ENCODE measurements at places on chromosomes 7 and 10. TPM values are rescaled to one million over a fixed set of nuclear protein-coding genes. Genes with fewer than 3 reads are reported as not detected.

GRCh38 chr10:4069491-4069890 lies 284.5 kb upstream of the KLF6 start:
- no peaks in the 10 kb centered on the region for H3K27me3 ChIP-seq
- no peak overlapping the region for H3K27ac ChIP-seq
- H3K36me3 ChIP-seq, result peaks cover 1% of the 10 kb centered on the region
- peaks cover 7% of the 10 kb centered on the region for H3K4me1 ChIP-seq

DNA sequence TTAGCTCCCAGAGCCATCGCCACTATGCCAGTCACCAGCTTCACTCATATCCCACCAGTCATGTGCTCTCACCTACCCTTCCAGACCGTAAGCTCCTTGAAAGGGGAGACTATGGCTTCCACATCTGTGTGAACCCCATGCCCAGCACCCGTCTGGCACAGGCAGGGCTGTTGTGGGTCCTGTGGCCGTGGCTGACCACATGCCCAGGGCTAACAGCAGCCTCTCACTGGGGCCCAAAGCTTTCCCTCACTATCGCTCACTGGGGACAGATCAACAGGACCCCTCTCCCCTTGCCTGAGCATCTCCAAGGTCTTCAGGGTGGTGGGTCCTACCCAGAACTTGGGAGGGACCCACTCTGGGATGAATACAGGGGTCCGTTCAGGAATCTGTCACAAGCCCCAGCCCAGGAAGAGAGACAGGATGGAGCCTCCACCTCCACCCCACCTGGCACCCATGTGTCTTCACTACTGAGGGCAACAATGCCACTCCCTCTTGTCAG lies 303.9 kb downstream of the GRID1 start:
- DNase-seq, result no peak
- no peaks in the 10 kb centered on the region for H3K4me1 ChIP-seq
- no peaks in the 10 kb centered on the region for H3K36me3 ChIP-seq
- no peak overlapping the region for H3K27ac ChIP-seq
- no peak overlapping the region for H3K4me3 ChIP-seq
- H3K27me3 ChIP-seq, result peaks cover 3% of the 10 kb centered on the region

- no peaks in the 10 kb centered on the region for H3K4me1 ChIP-seq
- no peak overlapping the region for H3K4me3 ChIP-seq
- H3K27me3 ChIP-seq, result no peaks in the 10 kb centered on the region
- no peak overlapping the region for H3K27ac ChIP-seq
- no peak for DNase-seq
Observed at GRCh38 chr7:20534543-20534942, 80.9 kb upstream of the ABCB5 start.

GRCh38 chr7:130912082-130912861 lies 178.3 kb upstream of the KLF14 start:
- peaks cover 89% of the 10 kb centered on the region for H3K4me1 ChIP-seq
- peak overlapping the region; percentile 77 for H3K4me3 ChIP-seq
- H3K36me3 ChIP-seq, result peaks cover 62% of the 10 kb centered on the region
- H3K27ac ChIP-seq, result peak overlapping the region; percentile 92

- H3K36me3 ChIP-seq, result no peaks in the 10 kb centered on the region
- no peaks in the 10 kb centered on the region for H3K4me1 ChIP-seq
- H3K4me3 ChIP-seq, result no peak overlapping the region
- H3K27me3 ChIP-seq, result no peaks in the 10 kb centered on the region
- no peak for DNase-seq
- H3K27ac ChIP-seq, result no peak overlapping the region
Observed at GRCh38 chr7:87810726-87811125, 65.4 kb downstream of the SLC25A40 start.

GRCh38 chr7:25952261-25953057 lies 199.5 kb upstream of the NFE2L3 start:
- peak overlapping the region; percentile 65 for H3K4me3 ChIP-seq
- no peak for DNase-seq
- H3K4me1 ChIP-seq, result peaks cover 17% of the 10 kb centered on the region
- peaks cover 8% of the 10 kb centered on the region for H3K27me3 ChIP-seq
- H3K27ac ChIP-seq, result peak overlapping the region; percentile 46
- peaks cover 3% of the 10 kb centered on the region for H3K36me3 ChIP-seq

DNA sequence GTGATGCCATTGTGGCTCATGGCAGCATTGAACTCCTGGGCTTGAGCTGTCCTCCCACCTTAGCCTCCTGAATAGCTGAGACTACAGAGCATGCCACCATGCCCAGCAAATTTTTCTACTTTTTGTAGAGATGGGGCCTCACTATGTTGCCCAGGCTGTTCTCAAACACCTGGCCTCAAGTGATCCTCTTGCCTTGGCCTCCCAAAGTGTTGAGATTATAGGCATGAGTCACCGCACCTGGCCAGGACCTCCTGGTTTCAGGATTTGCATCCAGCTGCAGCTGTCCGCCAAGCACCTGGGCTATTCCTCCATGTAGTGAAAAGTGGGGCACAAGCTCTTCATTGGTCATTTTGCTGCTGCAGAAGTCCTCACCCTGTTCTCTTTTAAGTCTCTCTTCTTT lies 58.9 kb downstream of the ZNF22 start:
- DNase-seq, result no peak
- no peaks in the 10 kb centered on the region for H3K36me3 ChIP-seq
- peaks cover 5% of the 10 kb centered on the region for H3K27me3 ChIP-seq
- no peak overlapping the region for H3K27ac ChIP-seq
- H3K4me1 ChIP-seq, result no peaks in the 10 kb centered on the region
- no peak overlapping the region for H3K4me3 ChIP-seq

- H3K36me3 ChIP-seq, result no peaks in the 10 kb centered on the region
- H3K27me3 ChIP-seq, result no peaks in the 10 kb centered on the region
- H3K4me3 ChIP-seq, result no peak overlapping the region
- H3K27ac ChIP-seq, result no peak overlapping the region
- H3K4me1 ChIP-seq, result no peaks in the 10 kb centered on the region
- DNase-seq, result no peak
Observed at GRCh38 chr7:110373416-110373815, 717.5 kb upstream of the LRRN3 start.

Gene HTR7
- total RNA-seq, result not detected

Gene GPR26
- not detected for total RNA-seq
